ENCODE measurements at places on chromosomes 3 and 15.
A peak's percentile ranks its signal among the peaks of the same experiment; 100 is the strongest.

GRCh38 chr3:66498687-66499621 is 1.9 kb downstream of the LRIG1 start:
- DNase-seq = no peak

DNA sequence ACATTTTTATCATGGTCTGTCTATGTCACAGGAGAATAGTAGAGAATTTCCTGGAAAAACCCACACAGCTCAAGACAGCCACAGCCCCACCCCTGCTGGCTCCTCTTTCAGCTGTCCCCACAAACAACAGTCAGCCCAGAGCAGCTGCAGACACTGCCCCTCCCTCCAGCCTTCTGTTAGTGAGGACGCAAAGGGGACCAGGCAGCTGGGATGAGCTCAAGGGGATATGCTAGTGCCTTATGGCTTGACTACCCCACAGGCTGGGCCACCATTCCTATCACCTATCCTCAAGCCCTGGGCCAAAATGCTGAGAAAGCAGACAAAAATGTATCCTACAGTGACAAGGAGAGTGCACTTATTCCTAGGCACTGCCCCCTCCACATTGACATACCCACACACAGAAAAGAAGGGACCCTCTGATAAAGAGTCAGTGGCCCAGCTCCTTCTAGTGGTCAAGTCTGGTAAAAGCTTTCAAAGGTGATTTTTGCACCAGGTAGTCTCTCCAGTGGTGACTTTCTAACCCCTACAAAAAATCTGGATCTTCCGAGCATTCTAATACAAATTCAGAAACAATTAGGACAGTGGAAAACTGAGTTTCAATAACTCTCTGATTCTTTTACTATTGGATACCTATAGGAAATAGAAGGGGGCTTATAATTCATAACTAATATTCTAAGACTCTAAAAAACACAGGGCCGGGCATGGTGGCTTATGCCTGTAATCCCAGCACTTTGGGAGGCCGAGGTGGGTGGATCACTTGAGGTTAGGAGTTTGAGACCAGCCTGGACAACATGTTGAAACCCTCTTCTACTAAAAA is 3.0 kb upstream of the MAP1A start:
- peak; percentile 53 for DNase-seq

- DNase-seq = no peak
Observed at GRCh38 chr3:106510206-106510605, 641.4 kb upstream of the CBLB start.

GRCh38 chr3:50848308-50848707 is 173.6 kb downstream of the DOCK3 start:
- no peak for DNase-seq

GRCh38 chr3:21533002-21533401 is 218.0 kb downstream of the ZNF385D start:
- DNase-seq = peak; percentile 1

- no peak for DNase-seq
Observed at GRCh38 chr3:87318617-87319021, 42.2 kb upstream of the POU1F1 start.

- peak; percentile 46 for DNase-seq
Observed at GRCh38 chr15:39786447-39787056, 3.9 kb upstream of the FSIP1 start.

- DNase-seq = no peak
Observed at GRCh38 chr15:77349666-77350065, 70.2 kb downstream of the PEAK1 start.
